Heart right ventricle (tissue), 16 donors: ENCODE measurements at places on chromosomes 12 and 14.

GRCh38 chr14:81633496-81633895 is 99.8 kb upstream of the SEL1L start:
- no peak overlapping the region for H3K27ac ChIP-seq
- H3K4me3 ChIP-seq = no peak overlapping the region
- no peaks in the 10 kb centered on the region for H3K4me1 ChIP-seq
- H3K27me3 ChIP-seq = no peaks in the 10 kb centered on the region
- DNase-seq = no peak

- DNase-seq = no peak
- no peak overlapping the region for H3K27ac ChIP-seq
- no peaks in the 10 kb centered on the region for H3K27me3 ChIP-seq
- H3K4me3 ChIP-seq = no peak overlapping the region
Measured at GRCh38 chr12:7154901-7155470, 24.8 kb downstream of the CLSTN3 start.

- no peak overlapping the region for H3K4me3 ChIP-seq
- peak overlapping the region; percentile 99 for H3K27ac ChIP-seq
- H3K4me1 ChIP-seq = peaks cover 30% of the 10 kb centered on the region
- no peaks in the 10 kb centered on the region for H3K36me3 ChIP-seq
- H3K27me3 ChIP-seq = no peaks in the 10 kb centered on the region
- no peak for DNase-seq
Measured at GRCh38 chr14:75274899-75275569, 3.6 kb upstream of the FOS start.

DNA sequence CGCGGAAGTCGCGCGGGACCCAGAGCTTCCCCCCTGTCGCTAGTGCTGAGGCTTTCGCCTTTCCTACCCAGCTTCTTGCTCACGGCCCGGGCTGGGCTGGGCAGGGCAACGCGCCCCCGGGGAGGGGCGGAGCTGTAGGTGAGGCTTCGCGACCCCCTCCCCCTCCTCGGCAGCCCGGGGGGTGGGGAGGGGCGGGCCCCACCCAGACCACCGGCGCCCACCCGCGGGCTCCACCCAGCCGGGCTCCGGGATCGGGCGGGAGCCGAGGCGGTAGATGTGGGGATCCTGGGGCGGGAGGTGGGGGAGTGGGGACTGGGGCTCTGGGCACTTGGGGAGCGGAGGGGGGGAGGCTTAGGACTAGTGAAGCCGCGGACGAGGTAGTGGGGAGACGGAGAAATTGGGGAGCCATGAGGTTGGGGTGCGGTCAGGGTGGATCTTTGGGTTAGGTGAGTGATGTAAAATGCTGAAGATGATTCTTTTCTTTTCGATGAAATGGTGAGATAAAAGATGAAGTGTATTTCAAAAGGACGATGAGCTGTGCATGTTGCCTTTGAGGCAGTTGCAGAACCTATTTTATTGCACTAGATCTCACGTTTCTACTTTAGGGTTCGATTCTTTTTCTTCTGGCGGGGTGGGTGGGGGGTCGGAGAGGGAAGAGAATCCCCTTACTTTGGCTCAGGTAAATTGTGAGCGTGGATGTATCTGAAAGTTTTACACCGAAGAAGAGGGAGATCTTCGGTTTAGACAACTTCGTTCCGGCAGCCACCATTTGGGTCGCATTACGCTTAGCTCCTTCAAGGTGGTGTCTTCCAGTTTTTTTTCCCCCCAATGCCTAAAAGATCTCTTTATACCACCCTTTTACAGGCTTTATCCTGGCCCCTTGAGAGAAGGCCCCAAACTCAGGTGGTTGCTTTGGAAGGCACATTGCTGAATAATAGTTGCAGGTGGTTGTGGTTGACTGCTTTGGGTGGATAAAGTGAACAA is 619 bp downstream of the ERC1 start:
- no peaks in the 10 kb centered on the region for H3K36me3 ChIP-seq
- no peaks in the 10 kb centered on the region for H3K27me3 ChIP-seq
- no peak for DNase-seq

GRCh38 chr14:61517911-61518384 is 177.4 kb upstream of the HIF1A start:
- DNase-seq = no peak
- H3K27me3 ChIP-seq = no peaks in the 10 kb centered on the region
- no peaks in the 10 kb centered on the region for H3K36me3 ChIP-seq

DNA sequence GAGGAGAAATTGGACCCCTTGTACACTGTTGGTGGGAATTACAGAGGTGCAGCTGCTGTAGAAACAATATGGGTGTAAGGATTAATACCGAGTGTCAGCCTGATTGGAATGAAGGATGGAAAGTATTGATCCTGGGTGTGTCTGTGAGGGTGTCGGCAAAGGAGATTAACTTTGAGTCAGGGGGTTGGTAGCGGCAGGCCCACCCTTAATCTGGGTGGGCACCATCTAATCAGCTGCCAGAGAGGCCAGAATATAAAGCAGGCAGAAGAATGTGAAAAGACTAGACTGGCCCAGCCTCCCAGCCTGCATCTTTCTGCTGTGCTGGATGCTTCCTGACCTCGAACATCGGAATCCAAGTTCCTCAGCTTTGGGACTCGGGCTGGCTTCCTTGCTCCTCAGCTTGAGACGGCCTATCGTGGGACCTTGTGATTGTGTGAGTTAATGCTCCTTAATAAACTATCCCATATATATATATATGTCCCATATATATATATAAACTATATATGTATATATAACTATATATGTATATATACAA is 38.4 kb upstream of the PPP2R5C start:
- H3K27me3 ChIP-seq = no peaks in the 10 kb centered on the region
- H3K27ac ChIP-seq = peak overlapping the region; percentile 89
- no peaks in the 10 kb centered on the region for H3K36me3 ChIP-seq
- H3K4me3 ChIP-seq = no peak overlapping the region
